Glutamatergic neuron (in vitro differentiated cells): ENCODE measurements at places on chromosomes 5 and 9. TPM values are rescaled to one million over a fixed set of nuclear protein-coding genes. Genes with fewer than 3 reads are reported as not detected.

GRCh38 chr9:132557159-132557558 is 25.2 kb upstream of the BARHL1 start:
- DNase-seq: no peak
- H3K4me3 ChIP-seq: no peak overlapping the region
- peaks cover 5% of the 10 kb centered on the region for H3K36me3 ChIP-seq
- H3K27me3 ChIP-seq: peaks cover 5% of the 10 kb centered on the region

- DNase-seq: no peak
- no peaks in the 10 kb centered on the region for H3K27me3 ChIP-seq
- H3K36me3 ChIP-seq: no peaks in the 10 kb centered on the region
- H3K4me1 ChIP-seq: peaks cover 9% of the 10 kb centered on the region
- no peak overlapping the region for H3K27ac ChIP-seq
- no peak overlapping the region for H3K4me3 ChIP-seq
Measured at GRCh38 chr5:17995997-17996396, 361.7 kb downstream of the TAF11L14 start.

GRCh38 chr5:16713386-16713928 is 96.7 kb upstream of the RETREG1 start:
- peaks cover 35% of the 10 kb centered on the region for H3K4me1 ChIP-seq
- peak overlapping the region; percentile 70 for H3K4me3 ChIP-seq
- peak; percentile 70 for DNase-seq
- peaks cover 3% of the 10 kb centered on the region for H3K27me3 ChIP-seq
- H3K36me3 ChIP-seq: peaks cover 4% of the 10 kb centered on the region
- H3K27ac ChIP-seq: peak overlapping the region; percentile 69

GRCh38 chr5:102670224-102670836 is 84.8 kb upstream of the PAM start:
- H3K4me3 ChIP-seq: peak overlapping the region; percentile 70
- no peak overlapping the region for H3K27ac ChIP-seq
- H3K36me3 ChIP-seq: no peaks in the 10 kb centered on the region
- H3K27me3 ChIP-seq: peaks cover 4% of the 10 kb centered on the region

DNA sequence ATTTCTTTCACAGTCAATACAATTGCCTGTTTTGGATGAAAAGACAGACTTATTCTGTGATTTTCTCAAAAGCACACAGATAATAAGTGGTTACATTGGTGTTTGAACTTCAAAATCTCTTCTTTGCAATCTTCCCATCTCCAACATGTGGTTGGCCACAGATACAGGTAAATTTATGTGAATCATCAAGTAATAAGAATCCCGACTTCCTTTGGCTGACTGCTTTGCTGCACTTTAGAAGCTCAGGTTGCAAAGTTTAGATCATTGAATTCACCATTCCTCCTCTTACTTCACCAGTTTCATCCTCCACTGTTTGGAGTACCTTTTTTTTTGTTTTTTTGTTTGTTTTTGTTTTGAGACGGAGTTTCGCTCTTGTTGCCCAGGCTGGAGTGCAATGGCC is 56.5 kb upstream of the ADRB2 start:
- DNase-seq: no peak
- no peaks in the 10 kb centered on the region for H3K36me3 ChIP-seq
- no peak overlapping the region for H3K27ac ChIP-seq
- H3K4me3 ChIP-seq: no peak overlapping the region

DNA sequence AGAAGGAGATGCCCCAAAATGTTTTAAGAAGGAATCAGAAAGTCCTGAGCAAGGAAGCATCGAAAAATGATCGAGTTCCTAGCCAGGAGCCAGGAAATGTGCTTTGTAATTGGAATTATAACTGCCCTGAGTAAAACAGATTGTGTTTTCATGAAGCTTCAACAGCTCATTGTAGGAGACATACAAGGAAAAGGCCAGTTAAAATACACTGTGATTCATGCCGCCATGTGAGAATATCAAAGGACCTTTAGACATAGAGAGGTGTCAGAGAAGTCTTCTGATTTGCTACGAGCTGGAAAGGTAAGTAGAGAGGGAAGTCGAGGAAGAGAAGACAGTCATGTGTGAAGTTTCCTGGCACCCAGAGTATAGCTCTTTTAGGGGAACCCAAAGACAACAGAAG is 60.9 kb downstream of the NR3C1 start:
- no peak overlapping the region for H3K27ac ChIP-seq
- H3K4me1 ChIP-seq: no peaks in the 10 kb centered on the region
- H3K4me3 ChIP-seq: no peak overlapping the region

DNA sequence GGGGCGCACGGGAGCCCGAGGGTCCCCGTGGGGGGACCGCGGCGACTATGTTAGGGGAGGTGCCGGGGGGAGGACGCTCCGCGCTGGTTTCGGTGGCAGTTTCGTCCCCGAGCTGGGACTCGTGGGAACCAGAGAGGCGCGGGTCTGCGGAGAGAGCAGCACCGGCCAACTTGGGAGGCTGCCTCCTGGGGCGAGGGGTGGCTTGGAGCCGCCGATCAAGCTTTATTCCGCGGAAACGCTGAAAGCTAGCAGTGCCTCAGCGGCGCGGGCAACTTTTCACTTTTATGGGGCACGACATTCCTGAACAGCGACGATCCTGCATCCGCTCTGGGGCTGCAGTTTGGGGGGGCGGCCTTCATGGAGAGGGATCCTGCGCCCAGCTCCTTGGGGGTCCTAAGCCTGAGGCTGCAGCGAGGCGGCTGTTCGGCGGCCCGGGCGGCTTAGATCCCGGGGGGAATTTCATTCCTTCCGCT is 369 bp downstream of the OCLN start:
- peaks cover 7% of the 10 kb centered on the region for H3K27me3 ChIP-seq
- no peaks in the 10 kb centered on the region for H3K36me3 ChIP-seq
- H3K27ac ChIP-seq: no peak overlapping the region
- peak overlapping the region; percentile 86 for H3K4me3 ChIP-seq
- no peaks in the 10 kb centered on the region for H3K4me1 ChIP-seq

DNA sequence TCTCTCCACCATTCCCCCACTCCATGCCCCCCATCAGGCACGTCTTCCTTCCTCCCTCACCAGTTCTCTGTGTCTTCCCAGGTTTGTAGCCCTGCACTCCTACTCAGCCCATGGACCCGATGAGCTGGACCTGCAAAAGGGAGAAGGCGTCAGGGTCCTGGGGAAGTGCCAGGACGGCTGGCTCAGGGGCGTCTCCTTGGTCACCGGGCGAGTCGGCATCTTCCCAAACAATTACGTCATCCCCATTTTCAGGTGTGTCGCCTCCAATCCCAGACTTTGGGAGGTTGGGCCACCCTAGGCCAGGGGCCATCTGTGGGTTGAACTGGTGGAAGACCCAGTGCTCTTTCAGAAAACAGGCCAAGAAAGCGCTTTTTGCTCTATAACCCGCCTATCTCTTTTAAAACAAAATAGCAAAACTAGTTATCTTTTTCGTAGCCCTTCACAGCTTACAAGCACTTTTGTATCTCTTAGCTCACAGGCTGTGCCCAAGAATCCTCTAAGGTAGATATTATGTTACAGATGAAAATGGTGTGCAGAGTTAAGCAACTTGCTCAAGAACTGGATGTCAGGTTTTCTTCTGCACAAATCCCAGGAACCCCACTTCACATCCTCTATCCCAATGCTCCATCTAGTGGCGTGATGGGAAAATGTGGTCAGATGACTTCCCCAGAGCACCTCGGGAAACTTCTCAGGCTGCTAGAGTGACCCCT is 56.2 kb downstream of the PLAC8L1 start:
- no peaks in the 10 kb centered on the region for H3K36me3 ChIP-seq
- no peak overlapping the region for H3K4me3 ChIP-seq
- no peak overlapping the region for H3K27ac ChIP-seq
- peak; percentile 64 for DNase-seq
- H3K4me1 ChIP-seq: no peaks in the 10 kb centered on the region

- DNase-seq: no peak
- no peaks in the 10 kb centered on the region for H3K36me3 ChIP-seq
- peaks cover 65% of the 10 kb centered on the region for H3K4me1 ChIP-seq
- H3K27ac ChIP-seq: peak overlapping the region; percentile 84
Measured at GRCh38 chr5:158874792-158875191, 224.9 kb downstream of the EBF1 start.

DNA sequence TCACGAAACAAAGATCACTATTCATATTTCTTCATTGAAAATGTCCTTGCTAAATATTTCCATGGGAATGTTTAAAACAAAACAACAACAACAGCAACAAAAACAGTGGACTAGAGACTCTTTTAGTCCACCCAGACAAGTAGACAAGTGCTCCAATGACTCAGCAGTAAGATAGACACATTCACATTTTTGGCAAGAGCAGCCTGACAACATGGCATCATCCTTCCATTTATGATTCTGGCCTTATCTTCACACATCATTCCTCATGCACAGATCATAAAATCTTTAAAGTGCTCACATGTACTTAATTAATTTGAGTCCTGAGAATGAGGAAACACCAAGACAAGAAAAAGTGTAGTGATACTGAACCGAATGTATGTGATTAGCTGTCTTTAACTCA is 132.6 kb upstream of the PDE4D start:
- DNase-seq: no peak
- H3K4me1 ChIP-seq: no peaks in the 10 kb centered on the region
- H3K27ac ChIP-seq: no peak overlapping the region
- no peak overlapping the region for H3K4me3 ChIP-seq
- H3K36me3 ChIP-seq: no peaks in the 10 kb centered on the region

BAAT gene
- total RNA-seq: 0.54 TPM

DBH gene
- total RNA-seq: 1.8 TPM

POU5F2 gene
- total RNA-seq: 1.5 TPM

FCN1 gene
- not detected for total RNA-seq

PCDHGA6 gene
- total RNA-seq: 6.3 TPM
